ENCODE measurements at places on chromosomes 11 and 22. TPM values are rescaled to one million over a fixed set of nuclear protein-coding genes. Genes with fewer than 3 reads are reported as not detected.

The PHETA2 gene
- total RNA-seq, result 12.7 TPM

DNA sequence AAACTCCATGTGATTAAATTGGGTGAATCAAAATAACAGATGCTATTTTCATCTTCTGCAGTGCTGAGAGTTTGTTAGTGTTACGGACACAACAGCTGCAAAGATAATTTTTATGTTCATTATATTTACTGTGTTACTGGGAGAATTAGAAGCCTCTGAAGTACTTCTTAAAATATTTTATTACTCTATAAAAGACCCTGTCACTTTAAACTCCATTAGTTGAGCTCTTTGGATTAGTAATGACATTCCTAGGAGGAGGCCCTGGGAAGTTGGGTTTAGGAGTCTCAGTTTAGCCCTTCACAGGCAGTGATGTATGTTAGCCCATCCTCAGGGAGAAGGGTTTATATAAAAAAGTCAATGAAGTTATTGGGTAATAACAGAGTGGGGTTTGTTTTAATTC lies 596.7 kb downstream of the JRKL start:
- no peak for DNase-seq

GRCh38 chr11:16909359-16910035 lies 104.7 kb downstream of the PLEKHA7 start:
- no peak for DNase-seq

The TNNI2 gene
- not detected for total RNA-seq

- DNase-seq, result no peak
Measured at GRCh38 chr11:111819829-111820237, 51.5 kb downstream of the ALG9 start.

The FAM118B gene
- total RNA-seq, result 16.3 TPM

- peak; percentile 73 for DNase-seq
Measured at GRCh38 chr11:130068986-130069658, 572 bp upstream of the APLP2 start.

DNA sequence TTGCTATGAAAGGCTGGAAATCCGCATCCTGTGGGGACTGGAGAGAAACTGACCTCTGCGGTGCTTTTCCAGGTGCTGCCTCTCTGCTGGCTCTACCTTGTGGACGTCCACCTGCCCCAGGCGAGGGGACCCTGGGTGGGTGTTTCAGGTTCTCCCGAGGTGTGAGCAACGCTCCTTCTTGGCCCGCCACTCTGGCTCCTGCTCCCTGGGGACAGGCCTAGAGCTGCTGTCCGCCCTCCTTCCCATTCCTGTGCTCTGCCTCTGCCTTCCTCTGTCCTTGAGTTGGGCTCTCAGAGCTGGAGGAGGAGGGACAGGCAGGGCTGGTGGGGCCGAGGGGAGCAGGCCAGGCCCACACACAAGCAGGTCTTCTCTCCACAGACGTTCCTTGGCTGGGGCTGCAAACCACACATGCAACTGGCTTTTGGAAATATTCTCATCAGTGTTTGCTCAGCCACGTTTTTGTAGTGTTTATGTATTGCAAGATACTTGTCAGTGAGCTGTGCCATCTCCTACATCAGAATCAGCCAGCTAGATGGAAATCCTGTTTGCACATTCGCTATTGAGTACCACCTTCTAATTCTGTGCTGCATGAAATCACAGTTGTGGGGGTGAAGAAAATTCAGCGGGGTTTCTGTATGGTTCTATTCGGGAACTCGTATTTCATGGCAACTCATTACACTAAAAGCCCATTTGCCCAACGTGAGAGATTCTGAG lies 1115.0 kb downstream of the BRD1 start:
- DNase-seq, result no peak

The OR1S1 gene
- not detected for total RNA-seq

GRCh38 chr11:64572143-64572542 lies 18.9 kb upstream of the SLC22A12 start:
- DNase-seq, result no peak

GRCh38 chr22:17575681-17576080 lies 12.4 kb downstream of the SLC25A18 start:
- DNase-seq, result no peak

The USH1C gene
- not detected for total RNA-seq

DNA sequence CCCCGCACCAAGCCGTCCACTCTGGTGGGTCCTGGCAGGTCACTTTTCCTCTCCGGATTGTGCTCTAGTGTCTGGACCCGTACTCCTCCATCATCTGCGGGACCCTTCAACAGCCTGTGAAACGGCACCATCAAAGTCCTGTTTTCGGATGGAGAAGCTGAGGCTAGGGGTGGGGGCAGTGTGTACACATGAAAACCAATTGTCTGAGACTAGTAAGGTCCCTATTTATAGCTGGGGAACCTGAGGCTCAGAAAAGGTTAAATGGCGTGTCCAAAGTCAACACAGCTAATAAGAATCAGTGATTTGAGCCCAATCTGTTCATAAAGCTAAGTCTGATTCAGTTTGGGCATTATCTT lies 668 bp upstream of the LRRC32 start:
- DNase-seq, result no peak

DNA sequence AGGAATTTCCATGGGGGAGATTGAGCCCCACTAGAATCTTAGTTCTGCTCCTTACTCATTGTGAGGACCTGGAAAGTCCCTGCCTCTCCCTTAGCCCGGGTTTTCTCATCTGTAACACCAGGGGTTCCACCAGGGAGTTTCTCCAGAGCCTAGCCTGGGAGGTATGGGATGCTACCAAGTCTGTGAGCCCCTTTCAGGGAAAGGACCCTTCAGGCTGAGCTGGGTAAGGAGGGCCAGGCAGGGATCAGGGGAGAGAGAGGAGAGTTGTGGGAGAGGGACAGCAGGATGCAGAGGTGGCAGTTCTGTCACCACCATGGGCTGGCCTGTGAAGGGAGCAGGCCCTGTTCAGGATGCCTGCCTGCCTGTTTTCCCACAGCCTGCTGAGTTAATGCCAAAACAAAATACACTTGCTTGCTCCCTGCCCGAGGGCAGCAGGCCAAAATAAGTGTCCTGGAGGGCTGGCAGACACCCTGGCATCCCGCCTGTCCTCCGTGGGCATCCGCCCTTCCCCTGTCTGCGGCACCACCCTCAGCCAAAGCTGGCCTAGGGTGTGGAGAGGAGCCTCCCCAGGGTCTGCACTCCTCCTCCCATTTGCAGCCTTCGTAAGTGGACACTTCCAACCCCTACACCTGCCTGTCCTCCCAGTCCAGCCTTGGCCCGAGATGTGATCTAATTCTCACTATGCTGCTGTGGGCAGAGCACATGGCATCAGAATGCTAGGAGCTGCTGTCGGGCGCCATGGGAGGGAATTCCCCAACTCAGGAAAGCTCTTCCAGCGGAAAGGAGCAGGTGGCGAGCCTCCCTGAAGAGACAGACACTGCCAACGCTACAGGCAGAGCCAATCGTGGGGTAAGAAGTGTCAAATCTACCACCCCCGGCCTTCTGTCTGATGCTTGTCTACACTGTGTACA lies 5.9 kb upstream of the FCHSD2 start:
- DNase-seq, result peak; percentile 59

DNA sequence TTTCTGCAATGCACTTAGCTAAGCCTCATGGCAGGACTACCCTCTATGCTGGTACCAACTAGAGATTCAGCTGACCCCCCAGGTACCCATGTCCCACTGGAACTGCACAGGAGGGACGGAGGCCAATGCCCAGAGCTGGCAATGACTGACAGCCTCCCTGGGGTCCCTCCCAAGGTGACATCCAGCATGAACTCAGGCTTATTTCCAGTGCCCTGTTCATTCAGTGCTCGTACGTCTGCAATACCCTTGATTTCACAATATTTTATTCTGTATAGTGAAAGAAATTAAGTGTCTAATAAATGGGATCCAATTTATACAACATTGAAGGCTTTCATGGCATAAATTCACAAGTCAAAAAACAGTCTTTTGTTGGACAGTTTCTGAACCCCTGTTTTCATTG lies 20.2 kb downstream of the ETS1 start:
- no peak for DNase-seq

- DNase-seq, result no peak
Measured at GRCh38 chr22:39543095-39543494, 10.5 kb upstream of the RPS19BP1 start.

- DNase-seq, result no peak
Measured at GRCh38 chr11:131229221-131229620, 141.2 kb upstream of the NTM start.

DNA sequence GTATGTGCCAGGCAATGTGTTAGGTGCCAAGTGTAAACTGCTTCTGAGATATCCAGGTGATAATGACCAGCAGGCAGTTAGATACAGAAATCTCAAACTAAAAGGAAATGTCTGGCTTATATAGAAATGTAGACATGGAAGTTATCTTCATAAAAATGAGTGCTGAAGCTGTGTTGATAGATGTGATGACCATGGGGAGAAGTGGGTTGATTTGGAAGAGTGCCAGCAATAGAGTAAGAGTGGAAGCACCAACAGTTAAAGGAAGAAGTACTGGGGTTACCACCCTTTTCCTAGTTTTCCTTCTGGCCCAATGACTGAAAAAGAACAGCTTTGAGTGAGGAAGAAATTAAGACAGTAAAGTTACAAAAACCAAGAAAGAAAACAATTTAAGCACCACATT lies 68.5 kb downstream of the C2CD3 start:
- DNase-seq, result no peak

The C22orf42 gene
- total RNA-seq, result not detected

DNA sequence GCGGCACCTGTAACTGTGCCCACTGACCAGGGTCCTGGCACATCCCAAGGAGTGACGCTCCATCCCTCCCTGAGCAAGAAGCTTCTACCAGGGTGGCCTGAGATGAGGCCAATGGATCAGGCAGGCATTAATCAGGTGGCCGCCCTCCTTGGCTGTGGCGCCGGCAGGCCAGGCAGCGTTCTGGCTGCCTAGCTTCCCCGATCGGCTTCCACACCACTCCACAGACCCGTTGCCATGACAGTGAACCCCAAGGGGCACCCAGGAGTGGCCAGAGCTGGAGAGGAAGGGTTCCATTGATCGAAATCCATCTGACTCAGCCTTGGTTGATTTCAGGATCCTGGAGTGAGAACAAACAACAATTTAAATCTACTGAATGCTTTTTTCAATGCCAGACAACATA lies 20.5 kb downstream of the LRRC55 start:
- DNase-seq, result no peak

The FADS1 gene
- total RNA-seq, result 28.4 TPM

GRCh38 chr11:120722524-120722923 lies 211.0 kb downstream of the GRIK4 start:
- DNase-seq, result no peak

The LIF gene
- 8.9 TPM for total RNA-seq

The KRTAP5-2 gene
- total RNA-seq, result not detected

DNA sequence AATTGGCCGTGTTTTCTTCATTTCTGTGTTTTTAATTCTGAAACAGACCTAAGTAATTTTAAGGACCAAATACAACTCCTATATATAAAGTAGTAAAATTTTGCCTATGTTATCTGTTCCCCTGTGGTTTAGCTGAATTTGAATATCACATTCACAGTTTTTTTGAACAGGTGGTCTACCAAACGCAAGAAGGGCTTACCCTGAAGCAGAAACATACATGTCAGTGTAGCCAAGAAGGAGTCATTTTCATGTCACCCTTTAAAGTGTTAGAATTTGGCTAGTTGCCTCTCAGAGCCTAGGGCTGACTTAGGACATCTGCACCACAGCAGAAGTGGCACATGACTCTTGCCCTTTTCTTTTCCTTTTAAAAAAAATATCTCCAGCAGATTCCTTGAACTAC lies 34.3 kb downstream of the MYBPC3 start:
- no peak for DNase-seq

GRCh38 chr11:121435132-121435531 lies 17.0 kb upstream of the SORL1 start:
- no peak for DNase-seq

The C22orf15 gene
- total RNA-seq, result not detected

- no peak for DNase-seq
Measured at GRCh38 chr11:17724020-17724908, 4.9 kb downstream of the MYOD1 start.

- DNase-seq, result no peak
Measured at GRCh38 chr11:123594188-123594901, 60.1 kb downstream of the SCN3B start.

DNA sequence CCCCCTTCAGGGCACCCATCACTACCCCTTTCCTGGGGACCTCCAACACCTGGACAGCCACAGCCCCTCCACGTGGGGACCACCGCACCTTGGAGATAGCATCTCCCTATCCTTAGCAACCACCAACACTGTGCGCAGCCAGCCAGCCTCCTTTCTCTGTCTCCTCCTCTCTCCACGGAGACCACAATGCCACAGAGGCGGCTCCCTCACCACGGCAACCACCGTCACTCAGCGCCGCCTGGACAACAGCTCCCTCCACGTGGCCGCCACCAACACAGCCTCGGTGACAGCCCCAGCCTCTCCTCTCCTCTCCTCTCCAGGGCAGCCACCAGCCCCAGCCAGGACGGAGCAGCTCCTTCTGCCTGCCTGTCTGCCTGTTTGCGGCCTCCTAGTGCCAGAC lies 10.5 kb downstream of the ELFN2 start:
- no peak for DNase-seq

- DNase-seq, result no peak
Measured at GRCh38 chr11:102560555-102561011, 30.0 kb upstream of the MMP7 start.

DNA sequence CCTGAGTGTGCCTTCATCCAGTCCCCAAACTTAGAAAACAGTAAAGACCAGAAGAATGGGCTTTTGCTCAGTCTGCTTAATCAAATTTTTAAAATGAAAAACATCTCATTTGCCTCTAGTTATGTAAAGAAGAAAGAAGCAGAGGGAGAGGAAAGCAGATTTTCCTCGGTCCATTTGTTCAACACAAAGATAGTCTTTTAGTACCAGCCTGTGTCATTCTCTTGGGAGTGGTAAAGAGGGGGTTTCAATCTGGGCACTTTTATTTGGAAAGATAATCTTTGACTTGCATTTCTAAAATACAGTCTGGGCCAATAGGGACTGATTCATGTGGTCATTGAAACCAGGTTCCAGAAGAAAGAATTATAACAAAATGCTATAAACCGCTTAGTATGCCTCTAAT lies 29.5 kb downstream of the KREMEN1 start:
- no peak for DNase-seq

GRCh38 chr11:68481579-68482240 lies 21.2 kb downstream of the PPP6R3 start:
- no peak for DNase-seq

DNA sequence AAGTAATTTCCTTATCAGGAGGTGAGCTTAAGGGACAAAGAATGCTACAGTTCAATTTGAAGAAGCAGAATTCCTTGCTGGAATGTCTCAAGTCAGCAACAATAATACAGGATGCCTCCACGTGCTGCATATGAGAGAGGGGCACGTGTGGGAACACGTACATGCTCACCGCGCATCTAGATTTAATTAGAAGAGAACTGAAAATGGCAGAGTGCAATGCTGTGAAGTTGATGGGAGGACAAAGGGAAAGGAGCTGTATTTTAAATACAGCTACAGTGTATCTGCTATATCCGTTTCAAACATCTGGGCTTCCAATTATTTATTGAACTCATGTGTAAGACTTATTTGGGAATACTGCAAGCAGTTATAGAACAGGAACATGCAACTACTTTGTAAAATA lies 328.7 kb downstream of the SOX6 start:
- DNase-seq, result no peak

The LMF2 gene
- 33.8 TPM for total RNA-seq

- DNase-seq, result no peak
Measured at GRCh38 chr11:116194156-116194904, 578.5 kb downstream of the BUD13 start.

The REXO2 gene
- total RNA-seq, result 144 TPM

Data from right atrium auricular region (tissue), 2 donors.